A549 (cell line): ENCODE measurements at places on chromosomes 3 and 15. TPM values are rescaled to one million over a fixed set of nuclear protein-coding genes. Genes with fewer than 3 reads are reported as not detected.

Gene CSTA
- polyA plus RNA-seq = 0.41 to 1.1 TPM (median 0.91 TPM) in 3 replicates

Gene GOLGA6D
- polyA plus RNA-seq = 0.04 to 0.05 TPM in 2 of 3 replicates, not detected in the other

Gene SNURF
- 29.2 to 30.8 TPM (median 30.8 TPM) in 3 replicates for polyA plus RNA-seq

Gene POPDC2
- polyA plus RNA-seq = 0.17 to 0.74 TPM (median 0.54 TPM) in 3 replicates

Gene SLC38A3
- 0.10 to 0.13 TPM in 2 of 3 replicates, not detected in the other for polyA plus RNA-seq

Gene DNAJA4
- polyA plus RNA-seq = 0.05 to 0.07 TPM in 2 of 3 replicates, not detected in the other

Gene C2CD4B
- polyA plus RNA-seq = 0.29 to 0.63 TPM (median 0.45 TPM) in 3 replicates

Gene NMB
- polyA plus RNA-seq = 13.2 to 22.4 TPM (median 18.5 TPM) in 3 replicates

Gene MASP1
- not detected in 3 replicates for polyA plus RNA-seq
